Posterior cingulate gyrus (tissue), 11 donors: ENCODE measurements at places on chromosomes 3 and 15.

- no peak for DNase-seq
These were observed 1.6 kb downstream of the IL12A start for GRCh38 chr3:159989973-159990846.

DNA sequence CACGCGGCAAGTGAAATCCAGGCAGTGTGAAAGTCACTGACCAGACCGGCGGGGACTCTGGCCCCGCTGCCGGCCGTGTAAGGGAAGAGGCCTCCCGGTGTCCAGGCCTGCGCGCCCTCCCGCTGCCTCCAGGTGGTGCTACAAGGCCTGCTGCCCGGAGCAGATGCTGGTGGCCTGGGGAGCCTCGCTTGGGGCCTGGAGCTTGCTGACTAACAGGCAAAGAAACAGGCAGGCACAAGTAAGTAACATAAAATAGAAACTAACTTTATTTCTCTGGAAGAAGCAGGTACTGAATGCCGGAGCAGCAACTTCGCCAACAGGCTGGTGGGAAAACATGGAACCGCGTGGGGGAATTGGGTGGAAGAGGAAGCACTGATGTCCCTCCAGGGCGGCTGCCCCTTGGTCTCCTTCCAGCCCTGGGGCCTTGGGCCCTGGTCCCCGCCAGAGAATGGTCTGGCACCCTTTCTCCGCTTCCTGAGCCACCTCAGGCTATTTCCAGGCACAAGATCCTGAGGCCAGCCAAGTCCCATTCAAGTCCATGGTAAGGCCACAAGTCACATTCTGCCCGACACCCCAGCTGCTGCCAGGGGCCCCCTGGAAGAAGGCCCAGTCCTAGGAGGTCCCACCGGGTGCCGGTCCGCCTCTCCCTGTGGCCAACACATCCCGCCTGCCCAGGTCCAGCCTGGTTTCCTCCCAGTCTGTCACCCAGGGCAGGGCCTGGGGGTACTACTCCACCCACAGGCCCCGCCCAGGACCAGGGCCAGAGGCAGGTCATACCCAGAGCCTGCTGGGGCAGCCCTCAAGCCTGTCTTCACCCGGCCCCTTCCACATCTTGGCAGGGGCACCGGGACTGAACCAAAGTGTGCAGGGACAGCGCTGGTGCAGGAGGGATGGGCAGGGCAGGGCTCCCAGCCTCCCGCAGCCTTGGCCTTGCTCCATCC is 45.0 kb downstream of the TNK2 start:
- DNase-seq: peak; percentile 89

DNA sequence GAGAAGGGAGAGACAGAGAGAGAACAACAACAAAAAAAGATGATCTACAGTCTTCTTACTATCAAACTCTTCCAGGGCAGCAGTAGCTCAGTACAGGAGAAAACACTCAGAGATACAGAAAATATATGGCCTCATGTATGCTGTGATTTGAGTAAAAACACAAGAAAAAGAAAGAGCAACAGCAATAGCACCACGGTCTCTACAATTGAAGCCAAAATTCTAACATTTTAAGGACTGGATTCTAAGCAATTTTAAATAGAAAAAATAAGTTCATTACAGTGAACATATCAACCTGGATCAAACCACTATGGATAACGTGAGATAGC is 43.5 kb upstream of the ALCAM start:
- DNase-seq: no peak

- no peak for DNase-seq
These were observed 700 bp downstream of the MKRN2 start for GRCh38 chr3:12557473-12558100.

DNA sequence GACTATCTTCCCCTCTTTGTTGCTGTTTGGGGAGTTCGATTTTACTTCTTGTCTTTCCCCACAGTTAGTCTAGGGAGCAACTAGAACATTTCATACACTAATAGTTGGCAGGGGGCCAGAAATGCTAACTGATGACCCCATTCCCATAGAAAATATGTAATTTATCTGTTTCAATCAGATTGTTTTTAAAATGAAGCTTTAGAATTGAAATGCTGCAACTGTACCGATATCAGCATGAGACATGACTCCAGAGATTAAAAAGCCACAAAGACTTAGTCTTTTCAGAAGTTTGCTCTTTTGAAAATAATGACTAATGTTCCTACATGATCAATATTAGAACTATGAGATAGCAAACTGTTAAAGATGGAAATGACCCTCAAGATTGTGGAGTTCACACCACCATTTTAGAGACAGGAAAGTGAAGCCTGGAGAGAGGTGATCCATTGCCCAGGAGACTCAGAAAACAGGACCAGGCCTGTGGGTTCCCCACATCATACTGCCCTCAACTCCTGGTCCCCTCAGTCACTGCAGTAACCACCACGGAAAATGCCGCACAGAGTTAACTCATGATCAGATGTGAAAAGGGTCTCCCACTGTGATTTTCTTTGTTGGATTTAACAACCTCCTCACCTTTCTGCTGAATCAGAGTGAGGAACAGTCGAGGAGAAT is 130.3 kb downstream of the CHDH start:
- DNase-seq: no peak

GRCh38 chr3:16026753-16027152 is 147.7 kb upstream of the GALNT15 start:
- no peak for DNase-seq

- no peak for DNase-seq
These were observed 57.4 kb downstream of the ZNF717 start for GRCh38 chr3:75727985-75728384.

- DNase-seq: no peak
These were observed 83.8 kb downstream of the MBNL1 start for GRCh38 chr3:152352554-152352953.

DNA sequence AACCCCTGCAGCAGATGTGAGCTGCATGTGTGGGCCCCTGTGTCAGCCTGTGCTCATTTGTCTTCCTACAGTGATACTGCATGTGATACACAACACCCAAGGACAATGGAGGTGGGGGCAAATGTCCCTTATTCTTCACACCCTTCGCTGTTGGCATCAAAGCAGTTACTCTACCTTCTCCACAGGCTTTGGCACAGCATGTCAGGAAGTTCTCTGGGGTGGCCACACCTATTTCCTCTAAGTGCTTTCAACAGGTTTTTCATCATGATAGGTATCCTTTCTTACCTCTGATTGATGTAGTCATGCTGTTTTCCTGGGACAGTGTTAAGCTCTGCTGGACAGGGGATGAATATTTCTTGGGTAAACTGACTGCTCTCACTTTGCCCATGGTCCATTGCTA is 29.5 kb downstream of the ZNF662 start:
- no peak for DNase-seq

DNA sequence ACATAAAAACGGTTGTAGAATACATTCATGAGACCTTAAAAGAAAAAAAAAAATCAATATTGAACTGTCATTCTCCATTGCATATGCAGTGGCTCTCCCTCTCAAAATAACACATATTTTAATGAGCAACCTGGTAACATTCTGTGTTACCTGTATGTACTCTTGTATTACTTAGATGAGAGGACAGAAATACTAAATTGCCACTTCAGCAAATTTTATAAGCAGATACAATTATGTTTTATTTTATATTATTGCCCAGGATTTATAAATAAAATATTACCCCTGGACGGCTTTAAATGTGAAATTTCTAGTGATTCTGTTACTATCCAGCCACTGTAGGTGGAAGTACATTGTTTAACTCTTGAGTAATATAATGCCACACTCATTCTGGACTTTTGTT is 463.2 kb upstream of the ROBO1 start:
- DNase-seq: no peak

- no peak for DNase-seq
These were observed 56.6 kb downstream of the P3H2 start for GRCh38 chr3:190064112-190064511.

DNA sequence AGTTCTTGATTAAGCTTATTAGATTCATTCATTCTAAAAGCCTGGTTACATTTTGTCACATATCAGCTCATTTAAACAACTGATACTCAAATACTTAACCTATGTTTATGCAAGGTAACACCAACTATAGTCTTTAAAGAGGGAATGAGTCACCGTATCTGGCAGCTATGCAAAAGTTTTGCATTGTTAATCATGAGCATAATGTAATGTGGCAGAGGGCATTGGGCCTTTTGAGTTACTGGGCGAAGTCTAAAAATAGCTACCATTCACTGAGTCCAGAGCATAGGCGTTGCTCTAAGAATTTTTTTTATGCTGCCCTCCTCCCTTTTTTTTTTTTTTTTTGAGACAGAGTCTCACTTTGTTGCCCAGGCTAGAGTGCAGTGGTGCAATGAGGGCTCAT is 277.7 kb upstream of the ZNF717 start:
- no peak for DNase-seq

GRCh38 chr3:190339130-190339529 is 16.9 kb upstream of the CLDN1 start:
- no peak for DNase-seq

DNA sequence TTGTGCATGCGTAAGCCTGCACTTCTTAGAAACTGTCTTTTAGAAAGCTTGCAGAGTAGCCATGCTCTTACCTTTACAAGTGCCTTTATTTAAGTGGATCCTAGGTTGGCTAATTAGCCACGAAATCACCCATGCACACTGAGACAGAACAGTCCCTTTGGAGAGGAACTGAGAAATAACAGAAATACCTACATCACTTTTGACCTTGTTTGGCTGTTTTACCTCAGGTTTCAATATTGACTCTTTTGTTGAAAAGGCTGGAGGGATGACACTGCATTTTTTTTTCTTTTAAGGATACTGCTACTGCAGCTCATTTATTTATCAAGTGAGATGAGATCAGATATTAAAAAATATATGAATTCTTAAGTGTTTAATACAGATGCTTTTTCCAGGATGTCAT is 155.6 kb upstream of the GOLIM4 start:
- DNase-seq: no peak
